RPMI7951 (cell line): ENCODE measurements at places on chromosomes 7 and 10. TPM values are rescaled to one million over a fixed set of nuclear protein-coding genes. Genes with fewer than 3 reads are reported as not detected.

SLC26A5 gene
- not detected in 2 replicates for total RNA-seq

SEPHS1 gene
- 60.7 and 65.6 TPM in 2 replicates for total RNA-seq

GPNMB gene
- total RNA-seq = 146 and 188 TPM in 2 replicates

GIMAP5 gene
- 0.49 TPM in 1 of 2 replicates, not detected in the other for total RNA-seq

SLC29A4 gene
- total RNA-seq = 0.78 and 1.4 TPM in 2 replicates

FGFBP3 gene
- 0.12 and 0.20 TPM in 2 replicates for total RNA-seq

SHH gene
- total RNA-seq = not detected in 2 replicates

LBX1 gene
- not detected in 2 replicates for total RNA-seq

GRCh38 chr7:80439894-80440821 lies 71.7 kb downstream of the GNAT3 start:
- DNase-seq = peak; percentile 29

DNA sequence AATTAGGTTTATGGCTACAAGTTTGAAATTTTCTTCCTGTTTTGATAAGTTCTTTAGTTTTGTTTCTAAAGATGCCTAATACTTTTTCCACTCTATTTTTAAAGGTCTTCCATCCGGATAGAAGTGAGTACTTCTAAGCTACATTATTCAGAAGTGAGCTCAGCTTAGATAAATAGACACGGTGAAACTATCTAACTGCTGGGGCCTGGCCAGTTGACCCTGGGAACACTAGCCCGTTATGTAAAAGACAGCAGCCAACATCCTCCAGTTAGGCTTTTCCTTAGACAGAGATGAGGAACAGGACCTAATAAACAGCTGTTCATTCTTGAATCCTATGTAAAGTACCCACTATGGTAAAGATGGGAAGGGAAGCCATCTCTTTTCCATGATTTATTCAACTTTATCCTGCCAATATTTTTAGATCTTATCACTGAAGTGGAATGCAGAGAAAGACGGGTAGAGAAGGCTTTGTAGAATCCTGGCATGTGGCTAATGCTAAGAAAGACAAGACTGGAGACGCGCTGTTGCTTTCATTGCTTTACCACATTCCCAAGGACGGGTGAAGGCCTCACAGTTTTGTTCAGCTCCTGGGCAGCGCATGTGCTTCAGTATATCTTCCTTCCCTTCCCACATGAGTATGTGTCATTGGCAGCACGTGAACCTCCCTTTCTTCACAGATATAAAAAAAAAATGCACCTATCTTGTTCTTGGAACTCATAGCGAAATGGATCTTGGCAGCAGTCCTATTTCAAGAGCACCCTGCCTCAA lies 340.0 kb upstream of the MEOX2 start:
- no peak for DNase-seq

DNA sequence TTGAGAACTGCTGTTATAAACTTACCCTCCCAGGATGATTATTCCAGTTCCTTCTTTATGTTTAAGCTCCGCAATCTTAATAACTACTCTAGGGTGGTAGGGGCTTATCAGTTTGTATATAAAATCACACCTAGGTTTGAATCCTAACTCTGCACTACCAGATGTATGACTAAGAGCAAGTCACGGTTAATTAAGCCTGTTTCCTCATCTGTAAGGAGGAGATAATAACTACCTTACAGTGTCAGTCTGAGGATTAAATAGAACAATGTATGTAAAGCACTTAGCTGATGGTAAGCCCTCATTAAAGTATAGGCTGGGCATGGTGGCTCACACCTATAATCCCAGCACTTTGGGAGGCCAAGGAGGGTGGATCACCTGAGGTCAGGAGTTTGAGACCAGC lies 9.2 kb downstream of the DNA2 start:
- peak; percentile 17 for DNase-seq

DNA sequence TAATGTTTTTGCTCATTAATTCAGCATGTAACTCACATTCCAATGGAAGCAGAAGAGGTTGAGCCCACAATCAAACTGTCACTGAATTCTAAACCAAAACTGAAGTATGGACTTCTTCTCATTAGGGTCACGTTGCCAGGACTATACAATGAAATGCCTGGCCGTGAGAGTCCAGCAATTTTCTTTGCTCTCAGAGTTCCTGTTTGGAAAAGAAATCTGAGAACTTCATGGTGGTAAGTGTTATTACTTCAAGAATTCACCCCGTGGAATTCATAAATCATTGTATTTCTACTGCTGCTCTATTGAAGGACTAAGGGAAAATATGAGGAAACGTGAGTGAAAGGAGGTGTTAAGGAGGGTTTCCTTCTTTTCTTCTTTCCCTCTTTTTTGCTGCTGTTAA lies 441.8 kb upstream of the AKR1E2 start:
- peak; percentile 40 for DNase-seq

GRCh38 chr7:45306752-45307305 lies 149.2 kb downstream of the RAMP3 start:
- no peak for DNase-seq

DNA sequence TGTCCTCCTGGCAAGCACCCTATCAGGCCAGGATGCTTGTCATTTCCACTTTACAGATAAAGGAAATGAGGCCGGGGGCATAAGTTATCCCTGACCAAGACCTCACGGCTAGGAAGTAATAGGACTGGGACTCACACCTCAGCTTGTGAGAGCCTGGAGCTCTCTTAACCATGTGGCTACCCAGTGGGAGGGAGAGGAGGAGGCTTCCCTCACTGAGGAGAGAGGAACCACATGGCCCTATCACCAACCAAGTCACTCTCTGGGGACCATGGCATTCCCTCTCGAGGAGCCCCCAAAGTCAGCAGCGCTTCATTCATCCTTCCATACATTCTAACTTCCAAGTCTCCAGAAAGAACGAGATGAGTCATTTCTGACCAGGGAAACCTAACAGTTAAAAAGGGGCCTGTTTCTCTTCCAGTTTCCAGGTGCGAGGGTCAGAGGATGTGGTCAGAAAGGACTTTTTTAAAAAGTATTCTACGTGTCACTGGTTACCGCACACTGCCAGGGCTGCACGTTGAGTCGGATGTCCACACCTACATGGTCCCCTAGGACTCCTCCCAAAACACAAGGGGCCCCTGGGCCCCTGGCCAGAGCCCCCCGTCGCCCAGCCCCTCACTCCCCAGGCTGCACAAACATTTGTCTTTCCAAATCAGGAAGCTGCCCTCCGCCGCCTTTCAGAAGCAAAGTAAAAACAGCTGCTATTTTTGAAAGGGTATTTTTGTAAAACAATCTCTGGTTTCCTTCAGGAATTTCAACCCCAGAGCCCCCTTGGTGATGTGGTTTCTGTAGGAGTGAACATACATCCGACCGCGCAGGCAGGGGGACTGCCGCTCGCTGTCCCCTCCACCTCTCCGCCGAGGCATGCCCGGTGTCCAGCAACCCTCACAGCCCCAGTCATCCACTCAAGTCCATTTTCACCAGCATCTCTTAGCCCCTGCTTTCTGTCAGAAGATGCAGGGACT lies 128.2 kb upstream of the CHST15 start:
- peak; percentile 88 for DNase-seq

DNA sequence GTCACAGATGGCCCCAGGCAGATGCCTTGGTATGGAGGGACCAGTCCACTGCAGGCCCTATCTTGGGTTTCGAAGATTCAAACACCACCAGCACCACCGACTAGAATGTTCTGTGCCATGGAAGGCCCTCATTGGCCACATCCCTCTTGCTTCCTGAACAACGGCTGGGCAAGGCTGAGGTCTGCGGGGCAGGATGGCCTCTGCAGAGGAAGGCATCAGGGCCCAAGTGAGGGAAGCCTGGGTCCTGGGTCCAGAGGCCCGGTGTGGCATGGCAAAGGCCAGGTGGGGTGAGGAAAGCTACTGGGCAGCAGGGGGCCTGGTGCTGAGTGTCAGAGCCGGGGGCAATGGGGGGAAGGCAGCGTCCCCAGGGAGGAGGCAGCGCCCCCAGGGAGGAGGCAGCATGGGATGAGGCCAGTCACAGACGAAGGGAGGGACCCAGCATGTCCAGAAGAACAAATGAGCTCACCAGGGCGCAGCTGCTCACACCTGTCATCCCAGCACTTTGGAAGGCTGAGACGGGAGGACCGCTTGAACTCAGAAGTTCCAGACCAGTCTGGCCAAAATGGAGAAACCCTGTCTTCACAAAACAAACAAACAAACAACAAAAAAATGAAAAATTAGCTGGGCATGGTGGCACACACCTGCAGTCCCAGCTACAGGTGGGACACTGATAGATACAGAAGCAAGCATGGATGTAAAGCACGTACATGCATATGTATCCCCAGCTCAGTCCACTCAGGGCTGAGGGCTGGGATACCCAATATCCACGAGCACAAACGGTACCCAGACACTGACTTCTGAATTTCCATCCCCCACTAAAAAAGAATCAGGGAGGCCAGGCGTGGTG lies 64.4 kb downstream of the PROSER2 start:
- no peak for DNase-seq

- no peak for DNase-seq
Observed at GRCh38 chr10:110919349-110919931, at the start of gene SHOC2. Gene SHOC2, plus strand, starts transcription at chr10:110919604. Its CDS starts 44,755 bp downstream, at chr10:110964359.

GRCh38 chr7:29447828-29448227 lies 115.8 kb upstream of the PRR15 start:
- no peak for DNase-seq

- DNase-seq = peak; percentile 3
Observed at GRCh38 chr7:123120286-123120685, 79.5 kb downstream of the SLC13A1 start.

DNA sequence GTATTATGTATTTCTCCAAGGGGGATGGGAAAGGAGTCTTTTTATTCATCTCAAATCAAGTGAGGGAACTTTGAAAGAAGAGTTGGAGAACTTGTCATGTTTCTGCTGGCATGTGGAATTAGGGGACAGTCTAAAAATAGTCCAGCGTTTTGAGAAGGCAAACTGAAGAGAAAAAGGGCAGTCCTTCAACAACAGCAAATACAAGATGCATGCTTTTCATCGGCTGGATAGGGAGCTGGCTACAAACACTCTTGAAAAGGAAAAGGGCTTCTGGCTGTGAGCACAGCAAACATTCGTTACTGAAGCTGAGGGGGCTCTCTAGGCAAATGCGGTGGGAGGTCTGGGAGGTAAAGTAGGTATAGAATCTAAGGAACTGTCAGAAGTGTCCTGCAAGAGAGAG lies 91.9 kb downstream of the AHR start:
- no peak for DNase-seq

DNA sequence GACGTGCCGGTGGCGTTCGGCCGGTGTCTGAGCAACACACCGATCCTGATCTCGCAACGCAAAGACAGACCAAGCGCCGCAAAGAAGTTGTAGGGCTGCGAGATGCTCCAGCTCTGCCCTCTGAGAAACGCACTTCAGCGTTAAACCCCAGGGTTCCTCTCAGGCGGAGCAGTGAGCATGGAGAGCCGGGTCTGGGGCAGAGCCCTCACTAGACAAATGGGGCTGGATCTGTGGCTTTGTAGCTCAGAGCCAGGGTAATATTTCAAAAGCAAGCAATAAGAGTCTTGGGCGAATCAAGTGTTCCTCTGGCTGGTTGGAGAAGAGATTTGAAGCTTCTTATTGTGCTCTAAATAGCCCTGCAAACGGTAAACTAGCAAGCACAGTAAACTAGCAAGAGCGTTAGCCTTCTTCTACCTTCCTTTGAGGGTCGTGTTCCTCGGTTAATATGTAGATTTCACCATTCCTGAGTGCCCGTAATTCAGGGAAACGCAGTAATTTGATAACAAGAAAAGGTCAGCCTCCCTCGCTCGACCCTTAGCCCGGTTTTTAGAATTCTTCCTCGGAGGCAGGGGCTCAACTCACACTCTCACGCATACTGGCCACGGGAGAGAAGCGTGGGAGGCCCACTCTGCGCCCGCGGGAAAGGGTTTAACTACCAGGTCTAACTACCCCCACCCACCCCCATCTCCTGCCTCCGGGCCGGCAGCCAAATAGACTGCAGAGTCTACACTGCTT lies 6.7 kb downstream of the SKAP2 start:
- DNase-seq = peak; percentile 75

DNA sequence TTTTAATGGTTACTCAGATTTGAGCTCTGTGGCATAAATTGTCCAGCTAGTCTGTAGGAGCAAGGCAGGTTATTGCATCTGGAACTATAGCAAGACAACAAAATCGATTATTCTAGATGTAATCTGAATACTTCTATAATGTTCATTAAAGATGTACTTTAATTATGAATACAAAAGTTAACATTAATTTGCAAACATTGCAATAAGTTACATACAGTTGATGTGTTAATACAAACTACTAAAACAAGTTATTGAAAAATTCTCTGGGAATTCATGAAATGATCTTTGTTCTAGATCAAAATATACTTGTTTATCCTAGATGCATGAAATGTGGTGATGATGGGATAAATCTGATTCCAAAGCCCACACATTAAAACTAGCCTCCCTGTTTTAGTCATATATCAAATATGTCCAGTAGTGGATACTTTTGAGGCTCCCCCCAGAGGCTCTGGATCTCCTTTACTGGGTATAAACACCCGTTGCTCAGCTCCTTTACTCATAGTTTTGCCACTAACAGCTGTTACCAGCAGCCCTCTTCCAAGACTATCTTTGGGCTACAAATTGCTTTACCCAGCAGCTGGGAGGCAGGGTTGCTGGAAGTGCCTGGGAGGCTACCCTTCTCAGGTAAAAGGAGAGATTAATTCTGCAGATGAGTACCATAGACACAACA lies 78.1 kb downstream of the ARL4A start:
- no peak for DNase-seq

GRCh38 chr10:102450124-102450373 lies 1.3 kb downstream of the C10orf95 start:
- DNase-seq = no peak

- DNase-seq = no peak
Observed at GRCh38 chr7:112197322-112197721, 8.9 kb downstream of the DOCK4 start.

DNA sequence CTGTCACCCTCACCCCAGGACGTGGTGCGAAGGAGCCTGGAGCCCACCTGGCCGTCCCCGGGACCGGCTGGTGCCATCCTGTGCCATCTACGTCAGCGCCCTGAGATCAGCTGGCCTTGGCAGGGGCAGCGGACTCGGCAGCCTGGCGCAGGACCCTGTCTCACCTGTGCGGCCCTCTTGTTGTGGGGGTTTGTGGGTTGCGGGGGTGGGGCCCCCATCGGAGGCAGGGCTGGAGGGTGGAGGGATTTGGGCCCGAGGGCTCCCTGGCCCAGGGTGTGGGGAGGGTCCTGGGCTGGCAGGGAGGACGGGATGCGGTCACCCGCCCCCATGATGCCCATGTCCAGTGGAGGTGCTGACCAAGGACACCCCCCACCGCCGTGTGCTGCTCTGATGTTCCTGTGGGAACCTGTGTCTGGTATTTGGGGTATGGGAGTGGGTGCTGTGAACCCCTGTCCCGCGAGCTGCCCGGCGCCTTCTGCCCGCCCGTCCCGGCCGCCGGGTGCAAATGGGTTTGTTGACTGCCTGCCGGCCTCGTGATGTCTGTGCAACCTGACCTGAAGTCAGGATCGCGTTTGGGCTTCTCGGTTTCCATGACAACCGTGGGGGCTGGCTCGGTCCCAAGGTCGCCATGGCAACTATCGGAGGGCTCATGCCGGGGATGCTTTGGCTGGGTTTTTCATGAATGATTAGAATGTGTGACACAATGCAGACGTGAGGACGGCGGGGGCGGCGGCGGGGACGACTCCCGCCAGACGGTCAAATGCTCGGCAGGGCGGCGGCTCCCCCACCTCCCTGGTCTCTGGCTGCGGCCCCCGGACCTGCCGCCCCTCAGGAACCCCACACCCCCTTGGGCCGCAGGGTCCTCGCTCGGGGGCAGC lies 7.3 kb downstream of the MAFK start:
- DNase-seq = peak; percentile 63
